ENCODE measurements at places on chromosomes 2 and 18.

DNA sequence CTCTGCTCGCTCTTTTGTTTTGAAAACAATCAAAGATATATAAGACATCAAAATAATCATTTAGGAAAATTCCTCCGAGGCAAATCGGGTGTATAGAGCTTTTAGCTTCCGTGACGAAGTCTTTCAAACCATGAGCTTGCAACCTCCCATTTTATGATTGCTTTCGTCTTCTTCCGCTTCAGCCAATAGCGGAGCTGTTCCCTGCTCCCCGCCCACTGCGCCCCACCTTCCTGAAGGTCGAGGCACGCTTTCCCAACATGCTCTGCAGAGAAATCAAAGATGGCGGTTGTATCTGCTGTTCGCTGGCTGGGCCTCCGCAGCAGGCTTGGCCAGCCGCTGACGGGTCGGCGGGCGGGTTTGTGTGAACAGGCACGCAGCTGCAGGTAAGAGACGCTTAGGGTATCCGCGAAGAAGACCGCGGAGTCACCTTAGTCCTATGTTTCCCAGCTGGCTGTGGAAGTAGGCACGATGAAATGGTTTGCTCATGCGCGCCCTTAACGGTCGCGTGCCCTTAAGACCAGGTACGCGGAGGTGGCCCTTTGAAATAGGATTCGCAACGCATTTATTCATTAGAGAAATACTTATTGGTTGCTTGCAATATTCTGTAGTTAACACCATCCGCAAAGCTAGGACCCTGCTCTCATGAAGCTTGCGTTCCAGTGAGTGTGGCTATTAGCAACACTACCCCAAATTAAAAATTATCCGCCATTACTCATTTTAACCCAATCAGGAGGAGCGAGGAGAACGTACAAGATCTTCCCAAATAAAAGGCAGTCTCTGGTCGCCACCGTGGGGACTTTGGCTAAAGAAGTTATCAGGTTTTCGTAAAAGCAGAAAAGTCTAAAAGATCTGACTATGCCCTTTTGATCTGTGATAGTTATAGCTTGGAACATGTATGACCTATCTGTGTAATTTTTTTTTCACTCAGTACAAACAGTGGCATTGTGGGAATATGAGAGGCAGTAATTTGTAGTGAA, at the start of gene PTCD3:
Gene PTCD3 (plus strand): TSS at position 267 of the 977 bp plus-strand sequence. CDS start 13 bp downstream, at position 280.
- peak; percentile 92 for DNase-seq

- no peak for DNase-seq
Measured at GRCh38 chr2:177306550-177306949, 42.0 kb upstream of the NFE2L2 start.

GRCh38 chr18:46031741-46032140, 40.3 kb downstream of the PSTPIP2 start:
- no peak for DNase-seq

- no peak for DNase-seq
Measured at GRCh38 chr2:222174450-222174849, 124.3 kb downstream of the PAX3 start.

DNA sequence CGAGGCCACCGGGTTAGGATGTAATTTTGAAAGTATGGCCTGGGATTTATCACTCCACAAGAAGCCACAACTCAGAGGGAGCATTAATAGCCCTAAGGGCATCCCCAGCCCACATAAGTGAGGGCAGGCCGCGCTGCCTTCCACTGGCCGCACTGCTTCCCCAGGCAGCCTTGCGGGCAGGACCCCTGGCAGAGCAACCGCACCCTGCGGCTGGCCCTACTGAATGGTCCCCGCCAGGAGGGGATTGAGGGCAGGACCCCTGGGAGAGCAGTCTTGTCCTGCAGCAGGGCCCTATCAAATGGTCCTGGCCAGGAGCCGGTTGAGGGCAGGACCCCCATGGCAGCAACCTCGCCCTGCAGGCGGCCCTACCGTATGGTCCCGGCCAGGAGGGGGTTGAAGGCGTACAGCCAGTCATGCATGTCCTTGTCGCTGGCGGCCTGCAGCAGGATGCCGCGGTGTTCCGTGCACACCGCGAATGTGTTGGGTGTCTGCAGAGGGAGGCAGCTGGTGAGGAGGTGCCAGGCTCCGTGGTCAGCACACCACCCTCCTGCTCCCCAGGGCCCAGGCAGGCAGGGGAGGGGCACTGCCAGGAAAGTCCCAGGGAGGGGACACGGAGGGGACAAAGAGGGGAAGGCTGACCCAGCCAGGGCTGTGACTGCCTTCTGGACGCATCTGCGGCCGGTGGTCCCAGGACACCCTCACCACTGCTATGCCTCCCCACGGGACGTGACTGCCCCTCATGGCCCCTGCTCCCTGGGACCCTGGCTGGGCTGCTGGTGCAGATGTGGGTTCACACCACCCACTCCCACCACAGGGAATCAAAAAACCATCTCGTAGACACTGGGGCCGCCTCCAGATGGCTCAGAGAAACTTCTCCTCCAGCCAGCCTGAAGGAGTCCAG, 26.3 kb downstream of the AQP12A start:
- DNase-seq: no peak

DNA sequence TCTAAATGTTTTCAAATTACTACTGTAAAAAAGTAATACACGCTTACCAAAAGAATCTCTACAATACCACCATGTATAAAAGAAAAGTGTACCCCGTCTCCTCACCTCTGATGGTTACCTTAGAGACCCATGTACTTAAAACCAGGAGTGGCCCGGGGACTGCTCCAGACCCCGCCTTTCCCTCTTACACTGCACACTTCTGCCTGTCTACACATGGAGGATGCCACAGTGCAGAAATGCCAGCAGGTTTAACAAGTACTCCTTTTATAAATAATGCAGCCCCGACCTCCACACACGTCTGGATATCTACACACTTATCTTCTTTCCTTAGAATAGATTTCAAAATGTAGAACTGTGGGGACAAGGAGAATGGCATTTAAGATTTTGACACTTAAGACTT, 5.3 kb downstream of the HDAC4 start:
- DNase-seq: no peak

GRCh38 chr2:196206804-196207203, 35.4 kb upstream of the STK17B start:
- no peak for DNase-seq

DNA sequence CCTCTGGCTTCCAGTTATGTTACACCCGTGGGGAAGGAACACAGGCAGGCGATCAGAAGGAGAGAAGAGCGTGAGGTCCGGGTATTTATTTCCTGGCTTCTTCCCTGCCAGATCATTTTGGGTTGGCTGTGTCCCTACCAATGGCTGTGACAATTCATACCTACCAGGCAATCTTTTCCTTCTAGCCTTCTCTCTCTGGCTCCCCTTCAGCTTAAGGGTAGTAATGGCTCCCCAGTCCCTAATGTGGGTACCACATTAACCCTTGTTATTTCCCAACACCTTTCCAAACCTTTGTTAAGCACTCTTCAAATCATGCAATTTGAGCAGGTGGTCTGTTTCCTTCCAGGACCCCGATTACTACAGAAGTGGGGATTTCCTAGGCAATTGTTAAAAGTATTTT, 78.8 kb upstream of the LYPD6B start:
- no peak for DNase-seq
